Stimulated activated CD8-positive, alpha-beta memory T cell treated with anti-CD3 and anti-CD28 coated beads, Interleukin-12 subunit alpha, Interleukin-12 subunit beta, amount 100 ng/mL, for 1 hour (primary cell): ENCODE measurements at places on chromosomes 4 and X.

GRCh38 chr4:40190019-40190418 lies 6.8 kb upstream of the RHOH start:
- DNase-seq = no peak

DNA sequence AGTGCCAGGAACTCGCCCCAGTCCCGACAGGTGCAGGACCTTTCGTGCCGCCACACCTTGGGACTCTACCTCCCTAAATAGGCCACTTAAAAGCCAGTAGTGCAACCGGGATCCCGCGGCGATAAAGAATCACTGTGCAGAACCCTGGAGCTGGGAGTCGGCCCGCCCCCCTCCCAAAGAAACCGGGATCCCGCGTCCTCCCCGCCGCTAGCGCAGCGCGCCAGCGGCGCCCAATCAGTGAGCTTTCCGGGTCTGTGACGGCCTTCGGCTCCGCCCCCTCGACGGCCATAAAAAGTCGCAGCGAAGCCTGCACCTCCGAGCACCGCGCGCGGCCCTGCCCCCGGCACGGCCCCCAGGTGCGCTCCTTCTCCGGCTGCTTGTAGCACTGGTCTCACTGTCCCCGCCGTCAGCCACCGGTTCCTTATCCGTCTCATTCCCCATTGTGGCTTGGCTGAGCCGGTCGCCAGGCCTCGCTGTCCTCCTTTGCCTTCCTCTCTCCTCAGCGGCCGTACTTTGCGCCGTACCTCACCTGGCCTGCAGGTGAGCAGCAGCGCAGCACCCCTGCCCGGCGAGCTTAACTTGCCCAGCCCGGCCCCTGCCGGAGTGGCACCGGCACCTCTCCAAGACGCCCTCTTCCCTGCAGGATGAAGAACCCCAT lies at the start of gene LRAT:
LRAT (plus strand) TSS at position 318 of the 658 bp plus-strand sequence; CDS start at position 645, 327 bp downstream.
- no peak for DNase-seq

- DNase-seq = no peak
These were observed 134.2 kb downstream of the FNIP2 start for GRCh38 chr4:158903079-158903456.

GRCh38 chr4:53671757-53672156 lies 80.5 kb upstream of the LNX1 start:
- no peak for DNase-seq

DNA sequence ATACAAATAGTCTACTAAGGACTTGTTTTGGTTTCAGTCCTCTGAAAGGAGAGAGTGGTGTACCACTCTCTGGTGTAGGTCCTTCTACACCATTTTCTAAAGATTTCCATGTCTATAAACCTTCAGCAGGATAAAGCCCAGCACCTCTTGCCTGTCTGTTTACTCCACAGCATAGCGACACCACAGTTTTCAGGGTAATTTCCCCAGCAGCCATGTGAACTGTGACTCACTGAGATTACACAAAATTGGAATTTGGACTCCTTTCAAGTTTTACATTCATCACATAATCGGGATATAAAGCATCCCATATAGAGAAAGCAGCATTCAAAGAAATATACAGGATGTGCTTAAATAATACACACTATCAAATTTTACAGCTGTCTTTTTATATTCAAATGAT lies 229.6 kb downstream of the PRDM5 start:
- DNase-seq = no peak

DNA sequence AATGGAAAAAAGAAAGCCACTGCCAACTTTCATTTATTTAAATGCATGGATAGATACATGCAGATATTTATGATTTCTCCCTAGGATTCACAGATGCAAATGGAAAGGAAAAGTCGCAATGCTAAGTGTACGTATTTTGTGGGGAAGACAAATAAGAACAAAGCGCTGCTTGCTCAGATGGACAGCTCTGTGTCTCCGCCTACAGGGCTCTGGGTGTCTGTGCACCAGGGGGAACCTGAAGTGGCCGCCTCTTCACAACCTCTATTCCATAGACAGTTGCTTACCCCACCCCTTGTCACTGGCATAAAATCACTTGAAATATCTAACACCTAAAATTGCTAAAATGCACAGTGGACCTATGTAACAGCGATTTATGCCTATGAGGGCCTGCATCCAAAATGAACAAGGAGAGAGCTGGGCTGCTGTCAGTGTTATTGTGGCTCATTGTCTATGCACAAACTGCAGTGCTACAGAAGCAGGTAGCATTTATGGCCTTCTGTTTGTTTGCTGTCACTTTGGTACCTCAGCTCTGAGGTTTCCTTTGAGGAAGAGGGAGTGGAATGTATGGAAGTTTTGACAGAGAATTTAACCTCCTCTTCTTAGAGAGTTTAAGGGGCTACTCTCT lies 58.6 kb upstream of the PAGE1 start:
- DNase-seq = peak; percentile 13

DNA sequence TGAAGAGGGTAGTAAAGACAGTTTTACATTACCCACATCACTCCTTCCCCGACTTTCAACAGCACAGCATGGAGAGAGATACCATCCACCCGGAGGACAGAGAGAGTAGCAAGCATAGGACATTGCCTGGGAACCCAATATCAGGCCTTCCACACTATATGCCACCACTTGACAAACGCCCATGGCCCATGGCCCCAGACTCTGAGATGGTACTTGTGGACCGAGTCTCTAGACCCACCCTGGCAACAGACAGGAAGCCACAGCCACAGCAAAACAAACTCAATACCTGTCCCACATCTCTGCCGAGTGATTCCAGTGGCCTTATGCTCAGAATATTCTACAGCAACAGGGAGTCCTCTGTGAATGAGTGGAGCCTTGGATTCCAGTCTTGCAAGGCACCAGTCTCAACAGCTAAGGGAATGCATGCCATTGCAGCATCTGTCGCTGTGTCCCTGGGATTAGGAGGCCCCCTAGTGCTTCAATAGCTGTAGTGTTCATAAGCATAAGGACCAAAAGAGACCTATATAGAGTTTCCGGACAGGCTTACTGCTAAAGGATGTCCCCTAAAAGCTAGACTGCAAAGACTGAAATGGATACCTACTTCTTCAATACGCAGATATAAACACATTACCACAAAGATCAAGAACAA lies 14.7 kb upstream of the CT55 start:
- DNase-seq = no peak

GRCh38 chr4:129113434-129113833 lies 17.5 kb downstream of the C4orf33 start:
- no peak for DNase-seq

DNA sequence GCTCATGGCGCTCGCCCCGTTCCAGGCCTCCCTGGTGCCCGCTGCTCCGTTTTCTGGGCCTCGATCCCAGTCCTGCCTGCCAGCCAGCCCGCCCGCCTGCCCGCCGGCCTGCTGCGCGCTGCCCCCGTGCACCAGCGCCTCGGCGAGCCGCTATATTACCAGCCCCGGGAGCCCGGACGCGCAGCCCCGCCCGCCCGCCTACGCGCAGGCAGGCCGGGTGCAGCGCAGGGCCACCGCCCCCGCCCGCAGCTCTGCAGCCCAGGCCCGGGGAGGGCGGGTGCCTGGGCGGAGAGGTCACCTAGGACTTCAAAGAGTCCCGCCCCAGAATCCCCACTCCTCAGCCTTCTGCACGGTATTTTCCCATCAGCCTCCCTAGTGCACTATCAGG lies at the start of gene MAOB:
MAOB (minus strand) TSS at position 157 of the 388 bp plus-strand sequence; CDS start at position 6, 151 bp downstream.
- no peak for DNase-seq

DNA sequence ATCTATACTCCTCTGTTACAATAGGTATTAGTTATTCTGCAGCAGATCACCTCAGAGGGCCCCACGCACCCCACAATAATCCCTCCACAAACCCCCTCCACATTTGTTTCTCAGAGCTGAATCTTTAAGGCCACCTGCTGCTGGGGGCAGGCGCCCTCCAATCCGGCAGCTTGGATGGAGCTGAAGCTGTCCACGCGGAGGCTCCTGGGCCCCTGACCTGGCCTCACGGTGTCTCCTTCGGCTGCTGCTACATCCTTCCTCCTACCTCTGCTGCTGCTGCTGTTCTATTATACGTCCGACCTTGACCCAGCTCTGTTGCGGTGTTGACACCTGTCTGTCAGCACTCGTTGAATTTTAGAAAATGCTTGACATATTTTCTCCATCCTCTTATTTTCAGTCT lies 430.2 kb upstream of the ZFP42 start:
- DNase-seq = no peak

GRCh38 chr4:21749924-21750323 lies 198.6 kb downstream of the KCNIP4 start:
- no peak for DNase-seq

GRCh38 chr4:3520796-3521600 lies 11.2 kb downstream of the LRPAP1 start:
- DNase-seq = no peak

- no peak for DNase-seq
These were observed 1198.2 kb downstream of the ADGRL3 start for GRCh38 chr4:62398318-62398717.

GRCh38 chr4:146582864-146583263 lies 55.8 kb upstream of the POU4F2 start:
- no peak for DNase-seq

GRCh38 chr4:46937493-46937892 lies 28.4 kb upstream of the COX7B2 start:
- DNase-seq = no peak

DNA sequence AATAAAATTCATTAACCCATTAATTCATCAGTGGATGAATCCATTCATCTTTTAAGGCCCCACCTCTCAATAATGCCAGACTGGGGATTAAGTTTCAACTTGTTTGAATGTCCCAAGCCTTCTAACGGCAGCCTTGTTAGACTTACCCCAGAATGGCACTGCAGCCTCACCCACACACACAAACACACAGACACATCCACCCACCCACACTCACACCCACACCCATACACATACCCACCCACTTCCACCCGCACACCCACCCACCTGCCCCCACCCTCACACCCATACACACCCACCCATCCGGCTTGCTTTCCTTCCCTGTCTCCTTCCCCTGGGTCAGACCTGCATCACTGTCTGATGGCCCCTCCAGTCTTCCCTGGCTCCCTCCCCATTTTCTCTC lies 102.6 kb downstream of the ARHGAP10 start:
- DNase-seq = no peak

DNA sequence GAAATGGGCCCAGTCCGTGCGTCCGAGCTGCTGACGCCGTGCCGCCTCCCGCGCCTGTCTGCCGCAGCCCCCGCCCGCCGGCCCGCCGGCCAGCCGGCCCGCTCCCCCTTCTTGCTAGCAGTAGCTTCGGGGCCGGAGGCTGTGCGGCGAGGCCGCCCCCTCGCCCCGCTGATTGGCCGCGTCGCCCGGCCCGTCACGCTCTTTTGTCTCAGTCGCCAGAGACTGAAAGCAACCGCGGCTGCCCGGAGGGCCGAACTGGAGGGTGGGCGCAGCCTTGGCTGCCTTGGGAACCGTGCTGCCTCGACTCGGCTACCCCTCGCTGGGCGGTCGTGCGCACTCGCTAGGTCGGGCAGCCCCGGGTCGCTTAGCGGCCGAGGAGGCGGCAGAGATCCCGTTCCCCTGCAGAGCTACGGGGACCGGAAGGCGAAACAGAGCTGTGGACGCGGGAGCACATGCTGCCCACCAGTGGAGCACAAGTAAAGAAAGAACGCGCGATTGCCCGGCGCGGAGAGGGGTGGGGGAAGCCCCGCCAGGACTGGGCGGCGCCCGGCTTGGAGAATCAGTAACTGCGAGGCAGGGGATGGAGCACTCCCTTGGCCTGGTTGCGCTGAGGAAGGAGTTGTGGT lies at the start of gene ZCCHC18:
ZCCHC18 (plus strand) TSS at position 198 of the 626 bp plus-strand sequence. CDS start 1,589 bp downstream, outside the sequence.
- DNase-seq = no peak

GRCh38 chr4:99885063-99885664 lies 9.1 kb downstream of the LAMTOR3 start:
- no peak for DNase-seq

DNA sequence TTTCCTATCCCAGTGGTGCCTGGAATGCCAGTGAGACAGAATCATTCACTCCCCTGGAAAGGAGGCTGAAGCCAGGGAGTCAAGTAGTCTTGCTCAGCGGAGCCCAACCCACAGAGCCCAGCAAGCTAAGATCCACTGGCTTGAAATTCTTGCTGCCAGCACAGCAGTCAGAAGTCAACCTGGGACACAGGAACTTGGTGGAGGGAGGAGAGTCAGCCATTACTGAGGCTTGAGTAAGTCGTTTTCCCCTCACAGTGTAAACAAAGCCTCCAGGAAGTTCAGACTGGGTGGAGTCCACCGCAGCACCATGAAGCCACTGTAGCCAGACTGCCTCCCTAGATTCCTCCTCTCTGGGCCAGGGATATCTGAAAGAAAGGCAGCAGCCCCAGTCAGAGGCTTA lies 283.2 kb upstream of the CPEB2 start:
- DNase-seq = no peak

DNA sequence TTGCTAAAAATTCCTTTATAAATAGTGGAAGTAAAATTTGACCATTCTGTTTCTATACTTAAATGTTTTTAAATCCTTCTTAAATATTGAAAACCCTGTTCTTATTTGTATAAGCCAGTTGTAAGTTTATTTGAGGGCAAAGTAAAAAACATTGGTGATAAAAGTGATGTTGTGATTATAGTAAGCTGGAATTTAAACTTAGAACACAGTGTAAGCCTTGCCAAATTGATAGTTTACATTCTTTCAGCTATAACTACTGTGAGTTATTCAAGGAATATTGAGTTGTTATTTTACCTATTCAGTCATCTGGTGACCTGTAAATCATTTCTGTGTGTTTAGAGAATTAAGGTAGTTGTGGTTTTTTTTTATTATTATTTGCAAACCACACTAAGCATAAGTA lies 9.6 kb downstream of the YY2 start:
- no peak for DNase-seq

GRCh38 chrX:115372152-115372551 lies 82.6 kb downstream of the LUZP4 start:
- no peak for DNase-seq

- DNase-seq = no peak
These were observed 32.6 kb upstream of the PHF8 start for GRCh38 chrX:54076903-54077302.
